A549 (cell line): ENCODE measurements at places on chromosomes 2 and 18.

GRCh38 chr18:39838831-39839230 is 2116.2 kb upstream of the PIK3C3 start:
- no peak for DNase-seq

DNA sequence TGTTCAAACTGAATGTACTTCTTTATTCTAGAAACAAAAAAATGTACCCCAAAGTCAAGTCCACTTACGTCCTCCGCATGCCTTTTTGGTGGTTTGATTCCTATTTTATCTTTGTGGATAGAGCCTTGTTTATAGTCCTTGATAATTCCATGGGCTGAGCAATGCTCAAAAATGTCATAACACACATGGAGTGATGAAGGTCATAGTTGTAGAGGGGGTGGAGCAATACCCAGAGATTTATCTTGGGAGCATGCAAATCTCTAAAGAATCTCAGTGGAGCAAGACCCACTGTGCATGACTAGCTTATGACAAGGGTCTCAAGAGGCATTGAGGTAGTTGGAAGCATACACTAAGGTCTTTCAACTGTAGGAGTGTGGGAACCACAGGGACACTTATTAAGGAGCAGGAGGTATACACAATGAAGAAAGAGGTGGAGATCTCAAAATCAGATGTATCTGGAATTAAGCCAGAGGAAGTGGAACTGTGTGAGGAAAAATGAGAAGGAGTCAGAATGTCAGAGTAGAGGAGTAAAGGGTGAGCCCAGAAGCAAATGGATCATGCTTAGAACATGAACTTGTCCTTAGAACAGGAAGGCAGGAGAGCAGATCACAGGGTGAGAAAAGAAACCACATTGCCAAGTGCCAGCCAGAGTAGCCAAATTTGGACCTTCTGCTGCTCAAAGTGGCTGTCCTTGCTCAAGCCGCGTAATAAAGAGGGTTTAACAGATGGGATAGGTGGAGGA is 68.1 kb upstream of the STK39 start:
- no peak for DNase-seq

GRCh38 chr18:906416-907114 is 1.9 kb downstream of the ADCYAP1 start:
- no peak for DNase-seq

DNA sequence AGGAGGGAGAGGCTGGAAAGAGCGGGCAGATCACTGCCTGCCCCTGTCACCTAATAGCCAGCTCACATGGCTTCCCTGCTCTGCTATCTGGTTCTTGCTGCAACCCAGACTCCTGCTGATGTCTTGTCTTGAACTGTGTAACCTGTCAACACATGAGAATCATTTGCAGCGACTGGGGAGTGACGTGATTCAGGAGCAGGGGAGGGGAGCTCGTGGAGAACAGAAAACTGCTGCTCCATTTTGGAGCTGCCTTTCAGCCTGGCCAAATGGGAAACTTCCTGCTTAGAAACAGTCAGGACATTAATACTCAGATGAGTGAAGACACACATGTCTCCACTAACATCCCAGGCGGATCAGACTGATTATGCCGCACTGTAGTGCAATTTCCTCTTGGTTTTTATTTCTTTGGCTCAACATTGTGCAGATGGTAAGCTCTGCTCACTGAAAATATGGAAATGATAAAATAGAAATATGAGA is 38.1 kb downstream of the RPL37A start:
- no peak for DNase-seq

DNA sequence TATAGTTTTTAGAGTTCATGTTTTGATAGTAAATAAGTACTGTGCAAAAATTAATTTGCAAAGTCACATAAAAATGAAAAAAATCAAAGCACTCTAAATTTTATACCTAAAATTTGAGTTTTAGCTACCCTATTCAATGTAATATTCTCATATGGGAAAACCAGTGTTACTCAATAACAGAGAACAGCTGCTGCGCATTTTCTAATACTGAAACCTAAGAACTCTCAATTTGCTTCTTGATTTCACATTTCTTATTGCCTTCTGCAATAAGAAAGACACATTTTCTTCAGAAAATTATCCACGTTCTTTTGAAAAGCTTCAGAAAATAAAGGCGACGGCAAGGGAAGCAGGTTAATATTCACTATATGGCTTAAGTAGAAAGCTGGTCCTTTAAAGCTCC is 199.1 kb upstream of the CCDC150 start:
- no peak for DNase-seq

- no peak for DNase-seq
These were observed 537.6 kb upstream of the CDH2 start for GRCh38 chr18:28714498-28714897.

DNA sequence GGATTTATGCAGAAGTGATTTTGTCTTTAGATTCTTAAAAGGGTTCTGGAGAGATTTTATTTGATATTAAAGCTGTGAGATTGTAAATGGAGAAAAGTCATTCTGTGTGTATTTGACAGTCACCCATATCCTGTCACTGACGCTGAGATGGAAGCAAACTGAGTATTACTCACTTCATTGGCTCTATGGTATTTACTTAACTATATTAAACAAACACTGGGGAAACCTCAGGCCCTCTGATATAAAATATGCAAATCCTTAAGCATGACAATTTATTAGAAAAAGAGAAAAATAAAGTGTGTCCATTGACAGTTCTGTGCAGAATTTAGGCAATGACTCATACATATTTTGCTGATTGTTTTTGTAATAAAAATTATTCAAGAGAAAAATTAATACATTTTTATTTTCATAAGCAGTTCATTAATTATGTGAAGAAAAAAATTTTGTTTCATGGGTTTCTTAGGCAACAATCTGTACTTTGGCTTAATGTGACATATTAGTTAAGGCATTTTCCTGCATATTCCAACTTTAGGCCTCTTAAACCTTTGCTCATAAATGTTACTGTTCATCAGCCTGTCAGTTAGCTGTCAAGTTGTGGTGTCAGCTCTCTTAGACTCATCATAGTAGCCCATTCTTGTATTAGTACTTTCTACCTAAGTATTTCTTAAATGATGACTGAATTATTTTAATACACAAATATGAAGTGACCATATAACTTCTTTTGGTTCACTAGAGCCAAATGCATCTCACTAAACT is 99.9 kb downstream of the PARD3B start:
- peak; percentile 14 for DNase-seq

- DNase-seq: no peak
These were observed 34.0 kb upstream of the B4GALT6 start for GRCh38 chr18:31718386-31718785.

- DNase-seq: no peak
These were observed 25.5 kb upstream of the GPR155 start for GRCh38 chr2:174512345-174512744.

DNA sequence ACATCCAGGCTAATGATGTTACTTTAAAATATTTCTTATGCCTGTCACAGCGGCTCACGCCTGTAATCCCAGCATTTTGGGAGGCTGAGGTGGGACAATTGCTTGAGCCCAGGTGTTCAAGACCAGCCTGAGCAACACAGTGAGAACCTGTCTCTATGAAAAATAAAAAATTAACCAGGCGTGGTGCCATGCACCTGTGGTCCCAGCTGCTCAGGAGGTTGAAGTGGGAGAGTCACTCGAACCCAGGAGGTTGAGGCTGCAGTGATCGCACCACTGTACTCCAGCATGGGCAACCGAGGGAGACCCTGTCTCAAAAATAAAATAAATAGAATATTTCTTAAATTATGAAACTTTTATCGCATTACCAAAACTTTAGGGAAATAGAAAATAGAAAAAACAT is 28.1 kb upstream of the ACTR3 start:
- DNase-seq: no peak

DNA sequence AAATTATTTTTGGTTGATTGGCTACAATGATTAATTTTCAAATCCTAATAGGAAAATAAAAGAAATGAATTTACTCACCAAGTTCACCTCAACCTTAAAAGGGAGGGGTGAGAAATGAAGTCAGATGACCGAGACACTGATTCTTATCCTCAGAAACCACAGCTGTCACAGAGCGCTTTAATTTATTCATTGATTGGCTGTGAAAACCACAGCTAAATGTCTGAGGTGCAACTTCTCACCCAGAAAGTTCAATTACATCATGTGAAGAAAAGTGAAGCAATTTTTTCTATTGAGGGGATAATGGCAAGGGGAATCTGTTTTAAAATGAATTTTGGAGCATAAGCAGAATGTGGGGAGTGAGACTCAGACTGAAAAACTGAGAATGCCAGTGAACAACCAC is 128.4 kb downstream of the RNF152 start:
- DNase-seq: no peak

GRCh38 chr2:113081488-113082210 is 13.9 kb downstream of the IL1F10 start:
- DNase-seq: no peak

DNA sequence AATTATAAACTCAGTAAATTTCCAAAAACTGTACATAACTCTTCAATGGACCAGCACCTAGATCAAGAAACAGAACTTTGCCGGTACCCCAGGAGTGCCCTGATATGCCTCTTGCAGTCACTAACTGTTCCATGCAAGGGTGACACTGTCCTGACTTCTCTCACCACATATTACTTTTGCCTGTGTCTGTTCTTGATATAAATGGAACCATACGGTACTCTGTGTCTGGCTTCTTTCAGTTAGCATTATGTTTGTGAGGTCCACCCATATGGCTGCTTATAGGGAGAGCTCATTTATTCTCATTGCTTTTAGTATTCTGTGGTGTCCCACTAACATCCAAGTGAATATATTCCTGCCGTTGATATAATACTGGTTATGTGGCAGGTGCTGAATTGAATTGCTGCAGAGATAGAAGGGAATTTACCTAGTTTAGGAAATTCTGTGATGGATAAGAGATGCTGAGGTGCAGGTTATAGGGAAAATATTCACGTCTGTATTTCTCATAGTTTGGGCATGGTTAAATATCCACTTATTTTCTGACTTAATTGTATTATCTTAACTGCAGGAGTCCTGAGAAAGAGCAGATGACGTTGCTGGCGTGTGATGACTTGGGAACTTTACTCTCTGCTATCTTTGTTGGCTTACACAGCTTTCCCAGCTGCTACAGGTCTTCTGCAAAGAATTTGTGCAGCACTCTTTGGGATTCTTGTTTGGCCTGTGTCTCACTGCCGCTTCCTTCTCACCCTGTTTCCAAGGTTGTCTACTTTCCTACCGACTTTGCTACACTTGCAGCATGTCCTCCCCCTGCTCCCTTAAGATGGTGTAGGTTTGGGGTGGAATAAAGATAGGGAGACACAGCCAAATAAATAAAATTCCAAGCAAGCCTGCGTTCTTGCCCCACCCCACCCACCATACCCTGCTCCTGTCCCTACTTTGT is 107.9 kb downstream of the MAP4K4 start:
- peak; percentile 20 for DNase-seq

GRCh38 chr2:172239944-172240590 is 137.4 kb upstream of the DLX2 start:
- no peak for DNase-seq
